Upper lobe of right lung (tissue), 1 donor: ENCODE measurements at places on chromosomes 12 and 14. TPM values are rescaled to one million over a fixed set of nuclear protein-coding genes. Genes with fewer than 3 reads are reported as not detected.

Gene OAS2
- 57.7 TPM for total RNA-seq

Gene CATSPERB
- 3.0 TPM for total RNA-seq

Gene TAS2R42
- total RNA-seq = not detected

Gene DPPA3
- total RNA-seq = not detected

Gene CARMIL3
- total RNA-seq = 0.96 TPM

Gene CEP83
- 11.0 TPM for total RNA-seq

Gene ESPL1
- total RNA-seq = 0.35 TPM

Gene CLEC12A
- total RNA-seq = 43.4 TPM

Gene SMIM41
- total RNA-seq = 6.1 TPM

Gene CLEC2A
- not detected for total RNA-seq

GRCh38 chr14:102225386-102225785, 79.6 kb downstream of the MOK start:
- no peak for DNase-seq

DNA sequence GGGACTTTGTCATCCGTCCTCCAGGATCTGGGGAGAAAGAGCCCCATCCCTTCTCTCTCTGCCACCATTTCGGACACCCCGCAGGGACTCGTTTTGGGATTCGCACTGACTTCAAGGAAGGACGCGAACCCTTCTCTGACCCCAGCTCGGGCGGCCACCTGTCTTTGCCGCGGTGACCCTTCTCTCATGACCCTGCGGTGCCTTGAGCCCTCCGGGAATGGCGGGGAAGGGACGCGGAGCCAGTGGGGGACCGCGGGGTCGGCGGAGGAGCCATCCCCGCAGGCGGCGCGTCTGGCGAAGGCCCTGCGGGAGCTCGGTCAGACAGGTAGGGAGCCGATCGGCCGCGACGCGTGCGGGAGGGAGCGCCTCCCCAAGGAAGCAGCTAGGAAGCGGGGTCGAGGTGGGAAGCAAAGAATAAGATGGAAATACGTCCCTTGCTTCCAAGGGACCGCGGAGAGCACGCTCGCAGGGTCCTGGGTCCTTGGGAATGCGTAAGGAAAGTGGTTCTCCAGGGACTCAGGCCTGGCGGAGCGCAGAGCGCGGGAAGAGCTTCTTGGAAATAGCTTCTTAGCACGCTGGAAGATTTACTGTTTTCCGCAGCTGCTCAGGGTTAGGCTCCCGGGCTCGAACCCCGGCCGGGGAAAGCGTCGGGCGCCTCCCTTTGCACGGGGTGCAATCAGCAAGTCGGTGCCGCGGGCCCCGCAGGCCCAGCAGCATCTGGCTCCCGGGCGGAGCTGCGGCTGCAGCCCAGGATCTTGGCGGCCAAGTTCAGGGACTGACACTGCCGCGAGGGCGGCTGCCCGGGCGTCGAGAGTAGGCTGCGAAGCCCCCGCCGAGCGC, 457 bp downstream of the SOCS2 start:
- peak; percentile 68 for DNase-seq

- no peak for DNase-seq
Measured at GRCh38 chr12:124920353-124920935, 6.0 kb upstream of the UBC start.

DNA sequence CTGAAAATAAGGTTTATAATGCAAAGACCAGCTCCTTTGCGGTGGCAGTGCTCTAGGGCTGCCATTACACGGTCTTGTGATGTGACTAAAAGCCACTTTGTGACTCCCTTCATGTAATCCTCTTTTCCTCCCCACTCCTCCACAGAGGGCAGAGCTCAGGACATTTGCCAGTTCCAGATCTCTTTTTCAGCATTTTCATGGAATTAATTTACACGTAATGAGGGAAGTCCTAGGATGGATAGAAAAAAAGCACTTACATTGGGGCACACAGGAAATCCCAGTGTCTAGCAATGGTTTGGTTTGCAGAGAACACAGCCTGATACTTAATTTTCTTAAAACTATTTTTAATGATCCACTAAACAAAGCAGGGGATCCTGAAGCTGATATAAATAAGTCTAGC, 17.5 kb upstream of the ATF1 start:
- DNase-seq = no peak

DNA sequence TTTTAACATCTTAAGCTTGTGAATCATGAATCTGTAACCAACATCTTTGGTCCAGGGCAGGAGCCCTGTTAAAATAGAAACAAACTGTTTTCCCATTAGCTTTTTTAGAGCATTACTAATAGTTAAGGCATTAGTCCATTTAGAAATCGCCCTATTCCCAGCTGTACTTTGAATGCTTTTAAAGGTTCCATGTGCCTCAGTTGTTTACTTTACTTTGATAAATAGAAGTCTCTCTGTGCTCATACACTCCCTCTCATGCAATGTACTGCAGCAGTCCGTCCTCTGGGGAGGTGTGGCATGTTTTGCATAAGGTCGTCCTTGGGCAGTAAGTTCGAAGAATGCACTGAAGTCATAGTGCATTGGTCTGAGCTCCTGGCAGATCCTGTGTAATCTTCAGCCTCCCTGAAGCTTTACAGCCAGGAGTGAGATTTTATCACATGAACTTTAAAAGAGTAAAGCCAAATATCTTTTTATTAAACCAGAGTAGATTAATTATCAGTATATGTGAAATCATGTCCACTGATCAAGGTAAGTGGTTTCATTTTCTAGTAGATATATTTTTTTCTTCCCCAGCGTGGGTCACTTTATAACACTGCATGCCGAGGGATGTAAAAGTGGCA, 134.7 kb downstream of the FGD4 start:
- no peak for DNase-seq

GRCh38 chr14:87967496-87967895, 25.5 kb downstream of the GALC start:
- no peak for DNase-seq

DNA sequence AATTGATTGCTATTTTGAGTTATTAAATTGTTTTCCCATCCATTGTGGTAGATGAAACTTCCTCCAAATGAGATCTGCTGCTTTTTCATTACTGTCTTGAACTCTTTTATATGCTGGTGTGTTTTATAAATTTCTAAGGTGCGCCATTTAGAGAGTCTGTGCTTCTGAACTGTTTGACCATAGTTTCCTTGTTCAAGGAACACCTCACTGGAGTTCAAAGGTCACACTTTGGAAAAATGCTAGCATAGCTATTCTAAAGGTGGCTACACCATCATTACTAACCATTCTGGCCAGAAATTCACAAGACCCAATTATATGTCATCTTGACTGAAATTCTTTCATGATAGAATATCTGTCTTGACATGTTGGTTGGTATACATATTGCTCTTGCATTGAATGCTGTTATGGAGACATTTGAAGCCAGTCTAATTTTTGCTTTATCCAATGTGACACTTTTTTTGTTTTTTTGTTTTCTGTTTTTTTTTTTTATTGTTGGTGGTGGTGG, 269.5 kb downstream of the PAWR start:
- no peak for DNase-seq

- no peak for DNase-seq
Measured at GRCh38 chr14:35161231-35161630, 38.9 kb downstream of the PRORP start.

GRCh38 chr12:96822641-96823040, 84.4 kb upstream of the NEDD1 start:
- DNase-seq = no peak

- DNase-seq = no peak
Measured at GRCh38 chr12:124780752-124781685, 82.6 kb downstream of the SCARB1 start.

- no peak for DNase-seq
Measured at GRCh38 chr14:68307790-68308168, 485.1 kb downstream of the ZFP36L1 start.

DNA sequence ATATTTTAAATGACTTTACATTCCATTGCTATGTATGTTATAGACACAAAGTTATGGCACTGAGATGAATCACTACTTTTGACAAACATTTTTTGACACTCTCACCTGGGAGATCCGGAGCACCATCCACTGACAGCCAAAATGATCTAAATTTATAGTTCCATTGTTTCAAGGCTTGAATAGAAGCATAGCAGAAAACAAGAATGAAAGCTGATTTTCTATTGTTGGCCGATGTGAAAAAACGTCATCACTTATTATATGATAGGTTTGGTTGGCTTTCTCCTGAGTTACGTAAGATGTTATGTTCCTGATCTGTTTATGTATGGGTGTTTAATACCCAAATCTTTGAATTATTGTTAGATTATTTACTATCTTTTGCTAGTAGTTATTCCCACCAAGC, 306.2 kb downstream of the PAWR start:
- DNase-seq = no peak

GRCh38 chr14:102690509-102691286, 86.6 kb upstream of the TRAF3 start:
- DNase-seq = no peak

DNA sequence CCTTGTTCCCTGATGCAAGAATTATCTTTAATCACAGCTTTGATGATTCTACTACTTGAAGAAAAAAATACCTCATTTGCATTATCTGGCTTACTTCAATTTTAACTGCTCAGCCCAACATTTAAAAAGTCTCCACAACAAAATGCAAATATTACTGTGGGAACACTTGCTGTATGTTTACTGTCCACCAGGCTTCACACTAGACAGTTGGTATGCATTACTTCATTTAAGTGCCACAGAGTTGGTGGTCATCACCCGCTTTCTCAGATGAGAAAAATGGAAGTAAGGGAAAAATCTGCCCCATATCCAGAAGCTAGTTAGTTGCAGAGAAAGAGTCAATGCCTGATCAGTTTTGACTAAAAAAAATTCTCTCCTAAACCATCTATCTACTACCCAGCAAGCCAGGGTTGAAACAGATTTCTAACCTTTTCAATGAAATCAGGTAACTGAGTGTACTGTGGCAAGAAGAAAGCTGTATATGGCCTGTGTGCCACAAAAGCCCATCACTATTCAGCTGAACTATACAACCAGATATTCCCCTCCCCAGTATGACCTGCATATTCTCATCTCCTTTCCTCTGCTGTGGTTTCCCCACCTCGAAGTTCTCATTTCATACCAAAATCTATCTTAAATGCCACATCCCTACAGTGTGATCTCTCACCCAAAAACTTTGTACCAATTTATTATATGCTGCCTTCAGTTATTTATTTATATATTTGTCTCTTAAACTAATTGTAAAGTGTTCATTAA, 90.3 kb downstream of the ATP2B1 start:
- no peak for DNase-seq

- no peak for DNase-seq
Measured at GRCh38 chr14:58816416-58817115, 178.8 kb downstream of the DACT1 start.

- no peak for DNase-seq
Measured at GRCh38 chr12:86572455-86572854, 316.3 kb upstream of the MGAT4C start.

GRCh38 chr12:65156366-65156841, 13.0 kb upstream of the LEMD3 start:
- DNase-seq = no peak

- DNase-seq = peak; percentile 73
Measured at GRCh38 chr12:12072064-12072760, 1.5 kb downstream of the BCL2L14 start.

- DNase-seq = no peak
Measured at GRCh38 chr14:94138251-94138650, 8.8 kb upstream of the IFI27L2 start.

DNA sequence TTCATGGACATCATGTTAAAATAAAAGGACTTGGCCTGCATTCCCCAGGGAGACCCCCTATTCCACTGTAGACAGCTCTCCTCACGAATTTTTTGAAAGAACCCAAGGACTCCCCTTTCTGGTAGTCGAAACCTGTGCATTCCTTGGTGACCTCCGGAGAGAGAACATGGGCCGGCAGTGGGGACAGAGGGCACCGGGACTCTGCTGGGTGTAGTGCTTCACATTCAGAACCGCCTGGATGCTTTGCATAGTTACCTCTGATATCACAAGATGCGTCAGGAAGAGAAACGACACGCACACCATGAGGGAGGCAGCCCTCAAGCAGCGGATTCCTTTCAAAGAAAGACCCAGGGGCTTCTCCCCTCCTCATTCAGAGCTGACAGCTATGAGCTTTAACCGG, 9.7 kb downstream of the CKAP4 start:
- no peak for DNase-seq

- no peak for DNase-seq
Measured at GRCh38 chr14:81676395-81676794, 142.7 kb upstream of the SEL1L start.

GRCh38 chr14:22099942-22100763, 426.5 kb upstream of the OR4E1 start:
- no peak for DNase-seq

GRCh38 chr12:131753005-131753404, 42.1 kb downstream of the SFSWAP start:
- no peak for DNase-seq

DNA sequence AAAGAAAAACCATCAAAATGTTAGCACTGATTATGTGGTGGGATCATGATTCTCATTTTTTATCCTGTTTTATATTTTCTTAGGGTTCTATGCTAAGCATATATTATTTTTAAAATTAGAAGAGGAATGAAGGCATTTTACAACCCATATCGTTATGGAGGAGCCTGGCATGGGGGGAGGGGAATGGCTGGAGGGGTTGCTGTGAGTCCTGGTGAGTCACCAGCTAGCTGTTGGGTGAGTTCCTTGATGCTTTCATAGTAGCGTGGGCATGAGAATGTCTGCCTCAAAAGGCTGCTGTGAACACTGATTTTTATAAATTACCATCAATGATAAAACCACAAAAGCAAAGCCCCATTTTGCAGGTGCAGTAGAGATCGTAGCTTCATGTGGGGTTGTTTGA, 46.9 kb downstream of the C14orf132 start:
- no peak for DNase-seq

GRCh38 chr12:51601241-51601640, 10.2 kb downstream of the SCN8A start:
- DNase-seq = no peak

DNA sequence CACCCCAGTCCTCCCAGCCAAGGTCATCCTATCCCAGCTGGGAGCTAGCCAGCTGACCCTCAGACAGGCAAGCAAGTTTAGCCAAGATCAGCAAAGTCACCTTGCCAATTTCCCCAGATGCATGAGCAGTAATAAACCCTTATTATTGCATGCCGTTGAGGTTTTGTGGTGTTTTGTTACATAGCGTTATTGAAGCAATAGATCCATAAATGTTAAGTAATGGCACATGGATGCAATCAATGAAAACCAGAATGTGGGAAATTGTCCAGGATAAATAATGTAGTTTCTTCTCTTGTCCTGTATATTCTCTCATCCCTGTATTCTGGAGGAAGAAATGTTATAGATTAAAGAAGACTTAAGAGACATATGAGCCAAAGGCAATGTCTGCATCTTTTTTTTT, 18.0 kb upstream of the TMEM260 start:
- DNase-seq = no peak
